ENCODE measurements at places on chromosomes 4 and X. TPM values are rescaled to one million over a fixed set of nuclear protein-coding genes. Genes with fewer than 3 reads are reported as not detected.

DNA sequence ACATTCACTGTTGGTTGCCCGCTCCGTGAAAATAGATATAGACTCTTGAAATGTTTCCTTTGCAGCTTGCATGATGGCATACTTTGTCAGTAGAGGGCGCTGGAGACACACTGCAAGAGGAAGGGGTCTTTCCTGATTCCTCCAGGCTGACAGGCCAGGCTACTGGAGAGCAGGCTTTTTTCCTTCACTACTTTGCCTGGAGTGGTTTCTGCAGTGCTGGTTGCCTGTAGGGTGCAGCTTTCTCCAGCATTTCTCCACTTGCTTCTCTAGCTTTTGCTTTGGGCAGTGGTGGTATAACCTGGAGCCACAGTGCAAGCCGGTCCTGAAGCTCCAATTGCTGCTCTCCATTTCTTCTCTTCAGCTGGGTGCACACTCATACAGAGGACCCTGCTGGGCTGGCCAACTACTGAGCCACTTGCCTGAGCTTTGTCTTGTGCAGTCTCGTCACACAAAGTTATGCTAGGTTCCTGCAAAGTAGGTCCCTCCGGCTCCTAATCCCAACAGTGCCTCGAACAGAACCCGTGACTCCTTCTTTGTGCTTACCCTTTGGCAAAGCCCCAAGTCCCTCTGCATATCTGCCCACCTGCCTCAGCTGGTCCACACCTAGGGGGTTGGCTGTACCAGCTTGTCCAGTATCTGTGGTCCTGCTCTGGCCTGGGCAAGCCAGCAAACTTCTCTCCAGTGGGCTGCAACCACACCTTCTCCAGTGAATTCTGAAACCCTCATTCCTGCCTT, 46.3 kb downstream of the RASSF6 start:
- DNase-seq = peak; percentile 75

DNA sequence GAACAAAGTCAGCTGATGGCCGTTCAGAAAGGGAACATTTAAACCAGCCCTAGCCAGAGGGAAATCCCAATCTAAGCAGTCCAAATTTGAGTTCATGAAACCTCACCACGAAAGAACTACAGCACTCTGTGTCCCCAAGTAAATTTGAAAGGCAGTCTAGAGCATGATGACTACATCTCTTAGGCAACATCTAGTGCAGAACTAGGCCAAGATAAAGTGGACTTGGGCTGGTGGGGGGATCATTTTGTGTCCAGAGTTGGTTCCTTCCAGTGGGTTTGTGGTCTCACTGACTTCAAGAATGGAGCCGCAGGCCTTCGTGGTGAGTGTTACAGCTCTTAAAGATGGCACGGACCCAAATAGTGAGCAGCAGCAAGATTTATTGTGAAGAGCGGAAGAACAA, 64.9 kb downstream of the KLHL4 start:
- DNase-seq = no peak

- DNase-seq = no peak
Measured at GRCh38 chr4:15021311-15021710, 19.0 kb downstream of the CPEB2 start.

DNA sequence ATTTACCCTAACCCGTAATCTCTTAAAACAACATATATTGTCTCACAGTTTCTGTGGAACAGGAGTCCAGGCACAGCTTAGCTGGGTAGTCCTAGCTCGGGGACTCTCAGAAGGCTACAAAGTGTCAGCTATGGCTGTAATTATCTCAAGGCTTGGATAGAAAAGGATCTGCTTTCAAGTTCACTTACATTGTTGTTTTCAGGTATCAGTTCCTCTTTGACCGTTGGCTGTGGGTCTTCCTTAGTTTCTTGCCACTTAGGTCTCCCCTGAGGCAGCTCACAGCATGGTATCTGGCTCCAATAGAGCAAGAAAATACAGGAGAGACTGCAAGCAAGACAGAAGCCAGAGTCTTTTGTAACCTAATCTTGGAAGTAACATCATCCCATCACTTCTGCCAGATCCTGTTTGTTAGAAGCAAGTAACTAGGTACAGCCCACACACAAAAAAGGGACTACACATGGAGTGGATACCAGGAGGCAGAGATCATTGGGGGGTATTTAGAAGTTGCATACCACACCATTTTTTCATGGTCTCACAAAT, 137.0 kb downstream of the MAGEB5 start:
- DNase-seq = no peak

- DNase-seq = no peak
Measured at GRCh38 chr4:2695346-2696060, 60.6 kb downstream of the TNIP2 start.

DNA sequence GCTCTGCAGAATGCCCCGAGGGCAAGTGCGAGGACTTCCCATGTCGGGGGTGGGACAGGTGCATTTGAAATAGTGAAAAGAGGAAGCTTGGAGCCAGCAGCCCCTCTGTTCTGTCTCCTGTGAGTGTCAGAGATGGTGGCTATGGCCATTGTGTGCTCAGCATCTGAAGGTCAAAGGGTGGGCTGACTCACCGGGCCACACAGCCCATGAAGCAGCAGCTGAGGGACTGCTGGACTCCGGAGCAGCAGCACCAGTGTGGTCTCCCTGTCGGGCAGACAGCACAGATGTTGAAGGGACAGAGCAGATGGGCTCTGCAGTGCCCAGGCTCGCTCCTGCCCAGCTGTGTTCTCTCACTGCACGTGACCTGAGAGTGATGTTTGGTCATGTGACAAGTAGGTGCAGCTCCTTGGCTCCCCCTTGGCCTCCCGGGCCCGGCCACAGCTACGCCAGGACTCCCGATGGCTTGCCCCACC, 53.5 kb downstream of the TBC1D14 start:
- no peak for DNase-seq

GRCh38 chrX:74523870-74524735, 90.3 kb downstream of the RLIM start:
- no peak for DNase-seq

- DNase-seq = no peak
Measured at GRCh38 chrX:82384401-82384800, 1123.7 kb upstream of the POU3F4 start.

- no peak for DNase-seq
Measured at GRCh38 chr4:145679991-145680455, at the start of gene C4orf51. Gene C4orf51 (plus strand): TSS chr4:145680146. CDS start chr4:145680204, 58 bp downstream.

DNA sequence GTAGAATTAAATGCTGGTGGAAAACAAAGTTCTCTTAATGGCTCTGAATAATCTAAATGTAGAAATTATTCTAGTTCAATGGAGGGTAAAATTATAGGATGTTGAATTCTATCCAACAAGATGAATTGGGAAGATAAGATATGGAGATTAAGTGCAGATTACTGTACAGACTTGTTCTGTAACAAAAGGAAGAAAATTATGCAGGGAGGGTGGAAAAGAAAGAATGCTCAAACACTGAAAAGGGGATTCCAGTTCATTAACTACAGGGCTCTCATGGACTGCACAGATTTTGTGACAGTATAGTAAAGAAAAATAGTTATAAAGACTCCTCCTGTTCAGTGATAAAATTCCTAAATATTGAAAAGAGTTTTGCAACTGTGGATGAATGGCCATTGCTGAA, 1794.0 kb upstream of the PCDH7 start:
- DNase-seq = no peak

DNA sequence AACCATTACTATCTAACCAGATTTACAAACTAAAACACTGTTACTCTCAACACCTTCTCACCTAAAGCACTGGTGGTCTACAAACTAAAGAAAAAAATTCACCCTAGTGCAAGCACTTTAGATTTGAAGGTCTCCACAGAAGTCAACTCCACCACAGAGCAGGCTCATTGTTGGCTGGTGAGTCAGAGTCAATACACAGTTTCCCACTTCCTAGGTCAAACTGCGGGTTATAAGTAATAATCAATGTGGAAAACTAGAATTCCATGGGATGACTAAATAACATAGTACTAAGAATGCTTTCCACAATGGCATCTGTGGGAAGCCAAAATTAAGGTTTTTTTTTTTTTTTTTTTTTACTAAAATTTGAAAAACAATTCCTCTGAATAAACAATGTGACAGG, 191.8 kb downstream of the PDGFC start:
- DNase-seq = no peak

DNA sequence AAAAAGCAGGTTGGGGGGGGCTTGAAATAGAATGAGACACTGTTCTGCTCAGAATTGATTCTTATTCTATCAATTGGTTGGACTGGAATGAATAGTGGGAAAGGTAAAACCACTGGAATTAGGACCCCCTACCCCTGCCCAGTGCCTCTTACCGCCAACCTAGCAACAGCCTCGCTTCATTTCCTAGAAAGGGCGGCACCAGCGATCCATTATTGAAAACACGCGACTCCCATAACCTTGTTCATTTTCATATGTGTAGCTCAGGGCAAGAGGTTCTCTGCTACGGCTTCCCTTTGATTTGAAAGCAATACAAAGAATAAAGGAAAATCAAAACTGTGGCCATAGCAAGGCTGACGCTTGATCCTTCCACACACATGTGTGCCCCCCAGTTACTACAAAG, 33.7 kb downstream of the IDS start:
- DNase-seq = no peak

GRCh38 chr4:145098675-145099037, 545 bp downstream of the ABCE1 start:
- no peak for DNase-seq

DNA sequence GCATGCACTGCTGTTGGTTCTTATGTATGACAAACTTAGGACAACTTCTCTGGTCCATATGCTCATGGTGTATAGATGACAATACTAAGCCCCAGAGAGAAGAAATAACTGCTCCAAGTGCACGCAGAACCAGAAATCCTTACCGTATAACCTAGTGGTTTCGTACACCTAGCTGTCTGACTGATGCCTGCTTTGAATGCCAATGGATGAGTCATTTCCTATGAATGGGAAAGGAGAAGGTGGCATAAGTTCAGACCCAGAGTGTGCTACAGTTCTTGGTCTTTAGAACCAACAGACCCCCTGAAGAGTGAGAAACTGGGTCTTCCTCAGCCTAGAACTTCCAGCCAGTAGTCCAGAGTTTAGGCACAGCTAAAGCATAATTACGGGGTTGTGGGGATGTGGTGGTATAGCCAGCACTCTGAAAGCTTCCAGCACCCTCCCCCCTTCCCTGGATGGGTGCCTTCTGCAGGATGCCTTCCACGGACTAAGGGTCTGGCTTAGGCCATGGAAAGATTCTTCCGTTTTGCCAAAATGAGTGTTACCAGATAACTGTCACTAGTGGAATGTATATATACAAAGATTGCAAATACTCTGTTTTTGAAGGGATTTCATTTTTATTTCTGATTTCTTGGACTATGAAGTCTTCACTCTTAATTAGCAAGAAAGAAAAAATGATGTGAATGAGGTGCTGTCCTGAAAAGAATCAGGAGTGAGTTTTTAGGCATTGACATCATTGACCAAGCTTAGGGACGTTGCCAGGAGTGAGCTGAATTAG, 84.6 kb upstream of the PACRGL start:
- DNase-seq = no peak

- DNase-seq = no peak
Measured at GRCh38 chr4:57144466-57144865, 34.3 kb upstream of the IGFBP7 start.

Gene HTN1
- not detected for polyA plus RNA-seq

Gene UGT2B17
- polyA plus RNA-seq = not detected

Gene RAB40AL
- 0.27 TPM for polyA plus RNA-seq

Gene MID1IP1
- 209 TPM for polyA plus RNA-seq

Gene GNRHR
- not detected for polyA plus RNA-seq

Gene ELOVL6
- 27.8 TPM for polyA plus RNA-seq

Gene SSX2B
- not detected for polyA plus RNA-seq

Gene GPR173
- 11.3 TPM for polyA plus RNA-seq
